ENCODE measurements at places on chromosomes 5 and 9.

DNA sequence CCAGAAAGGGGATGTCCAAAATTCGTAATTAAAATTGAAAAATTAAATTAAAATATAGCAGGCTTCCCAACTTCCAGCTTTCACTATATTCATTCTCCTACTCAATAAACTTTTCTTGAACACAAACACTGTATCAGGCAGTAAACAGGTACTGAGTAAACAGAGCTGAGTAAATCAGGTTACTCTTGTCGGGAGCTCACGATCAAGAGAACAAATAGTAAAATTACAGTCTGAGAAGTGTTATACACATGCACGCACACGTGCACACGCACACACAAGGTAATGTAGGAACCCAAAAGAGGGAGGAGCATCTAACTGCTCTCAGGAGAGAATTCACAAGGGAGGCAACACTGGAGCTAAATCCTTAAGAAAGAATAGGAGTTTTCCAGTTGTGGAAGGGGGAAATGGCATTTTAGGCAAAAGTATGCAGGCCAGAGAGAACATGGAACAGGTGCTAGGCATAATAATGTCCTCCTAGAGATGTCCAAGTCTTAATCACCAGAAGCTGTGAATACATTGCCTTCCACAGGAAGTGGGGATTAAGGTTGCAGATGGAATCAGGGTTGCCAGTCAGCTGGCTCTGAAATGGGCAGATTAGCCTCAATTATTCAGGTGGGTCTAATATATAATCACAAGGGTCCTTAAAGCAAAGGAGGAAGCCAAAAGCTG is 598.8 kb upstream of the BRINP1 start:
- no peak for DNase-seq

- no peak for DNase-seq
Observed at GRCh38 chr5:98111686-98112085, 661.8 kb upstream of the RGMB start.

DNA sequence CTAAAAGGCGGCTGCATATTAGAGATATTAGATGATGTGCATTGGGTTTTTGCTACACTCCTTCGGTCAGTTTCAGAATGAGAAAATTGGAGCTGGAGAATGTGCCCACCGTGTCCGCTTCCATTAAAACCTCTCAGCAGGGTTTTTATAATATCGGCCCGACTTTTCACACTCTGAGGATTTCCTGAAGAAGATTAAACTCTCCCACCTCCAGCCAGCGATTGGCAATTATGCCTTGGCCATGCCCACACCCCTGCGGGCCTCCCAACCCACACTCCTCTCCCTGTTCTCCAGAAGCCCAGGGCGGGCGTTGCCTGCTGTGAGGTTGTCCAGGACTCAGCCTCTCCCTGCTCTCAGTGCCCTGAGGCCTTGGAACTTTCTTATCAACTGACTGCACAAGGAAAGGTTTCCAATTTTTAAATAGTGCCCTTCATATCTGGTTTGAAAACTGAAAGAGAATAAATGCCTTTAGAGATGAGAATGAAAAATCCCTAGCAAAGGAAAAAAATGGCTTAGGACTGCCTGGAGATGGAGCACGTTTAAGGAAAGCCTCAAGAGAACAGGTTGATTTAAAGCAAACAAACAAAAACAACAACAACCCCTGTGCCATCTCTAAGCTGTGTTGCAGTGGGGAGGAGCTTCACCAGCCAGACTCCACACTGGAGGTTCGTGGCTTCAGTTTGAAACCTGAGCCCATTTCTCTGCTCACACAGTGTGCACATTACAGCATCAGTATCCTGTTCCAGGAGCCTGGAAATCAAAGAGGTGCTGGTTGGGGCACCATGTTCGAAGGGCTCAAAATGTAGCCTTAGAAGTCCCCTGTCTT is 292.9 kb downstream of the NSG2 start:
- DNase-seq, result no peak

GRCh38 chr5:170451747-170452365 is 52.0 kb upstream of the KCNIP1 start:
- DNase-seq, result no peak

DNA sequence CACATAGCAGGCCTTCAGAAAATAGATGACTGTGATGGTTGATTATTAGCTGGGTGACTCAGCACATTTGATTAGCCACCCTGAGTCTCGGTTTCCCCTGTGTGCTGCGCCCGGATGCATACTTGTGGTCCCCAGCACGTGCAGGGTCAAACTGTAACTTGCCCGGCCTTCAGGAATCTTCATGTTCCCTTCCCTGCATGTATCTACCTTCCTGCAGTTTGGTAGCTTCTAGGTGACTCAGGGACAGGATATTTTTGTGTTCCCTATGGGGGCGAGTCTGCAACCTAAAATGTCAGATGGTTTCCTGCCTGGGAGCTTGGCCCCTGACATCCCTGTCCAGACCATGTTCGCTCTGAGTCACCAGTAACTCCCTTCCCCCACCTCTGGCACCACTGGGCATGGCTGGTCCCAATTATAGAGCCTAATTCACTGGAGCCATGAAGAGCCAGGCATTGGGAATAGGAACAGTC is 13.2 kb downstream of the PTGS1 start:
- DNase-seq, result no peak

DNA sequence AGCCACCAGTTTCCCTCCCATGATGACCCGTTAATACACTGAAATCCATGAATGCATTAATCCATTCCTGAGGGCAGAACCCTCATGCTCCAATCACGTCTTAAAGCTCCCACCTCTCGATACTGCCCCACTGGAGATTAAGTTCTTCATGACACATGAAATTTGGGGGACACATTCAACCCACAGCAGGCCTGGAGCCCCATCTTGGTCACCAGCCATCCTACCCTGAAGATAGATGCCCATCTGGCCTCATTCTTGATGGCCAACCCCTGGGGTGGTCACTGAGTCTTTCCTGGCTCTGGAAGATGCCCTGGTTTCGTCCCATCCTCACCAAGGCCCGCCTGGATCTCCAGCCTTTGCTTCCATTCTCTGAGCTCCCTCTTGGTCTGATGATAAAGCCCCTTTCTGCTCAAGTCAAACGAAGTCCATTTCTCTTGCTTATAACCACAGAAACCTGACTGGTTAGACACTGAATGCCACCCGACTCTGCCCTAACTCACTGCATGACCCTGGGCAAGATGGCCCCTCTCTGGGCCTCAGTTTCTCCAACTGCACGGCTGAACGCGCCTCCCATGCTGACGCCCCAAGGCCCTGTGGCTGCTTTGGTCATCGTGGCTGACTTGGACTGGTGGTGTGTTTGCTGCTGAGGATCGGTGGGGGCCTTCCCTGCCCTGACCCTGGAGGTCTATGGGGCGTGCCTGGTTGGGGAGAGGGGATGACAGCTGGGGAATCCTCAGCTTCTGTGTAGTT is 138.4 kb upstream of the IER5L start:
- no peak for DNase-seq

DNA sequence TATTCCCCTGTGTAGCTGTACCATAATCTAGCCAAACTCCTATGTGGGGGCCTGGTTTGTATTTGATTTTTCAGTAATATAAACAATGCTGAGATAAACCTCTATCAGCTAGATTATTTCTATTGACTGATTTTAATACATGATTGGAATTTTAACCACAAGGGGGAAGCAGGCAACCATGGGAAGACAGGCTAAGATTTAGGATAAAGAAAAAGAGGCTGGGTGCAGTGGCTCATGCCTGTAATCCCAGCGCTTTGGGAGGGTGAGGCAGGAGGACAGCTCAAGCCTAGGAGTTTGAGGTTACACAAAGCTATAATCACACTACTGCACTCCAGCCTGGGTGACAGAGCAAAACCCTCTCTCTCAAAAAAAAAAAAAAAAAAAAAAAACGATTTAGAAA is 18.1 kb upstream of the GPX3 start:
- peak; percentile 24 for DNase-seq

GRCh38 chr5:128597156-128597555 is 59.1 kb upstream of the FBN2 start:
- DNase-seq, result no peak

- DNase-seq, result no peak
Observed at GRCh38 chr5:116543501-116543900, 31.1 kb downstream of the SEMA6A start.

- peak; percentile 4 for DNase-seq
Observed at GRCh38 chr9:5531101-5531882, 21.0 kb downstream of the PDCD1LG2 start.

DNA sequence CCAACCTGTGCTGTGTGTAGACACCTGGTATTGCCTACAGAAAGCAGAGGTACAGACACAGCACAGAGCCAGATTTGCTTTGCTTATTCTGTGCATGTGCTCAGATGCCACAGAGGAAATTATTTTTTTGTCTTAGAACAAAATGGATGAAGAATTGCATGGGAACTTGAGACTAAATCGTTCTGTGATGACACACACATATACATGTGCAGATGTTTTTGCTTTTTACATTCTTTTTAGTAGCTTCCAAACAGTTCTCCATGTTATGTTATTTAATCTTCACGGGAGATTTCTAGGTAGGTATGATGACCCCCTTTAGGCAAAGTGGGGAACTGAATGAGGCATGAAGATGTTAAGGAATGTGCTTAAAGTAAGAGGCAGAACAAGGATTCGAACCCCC is 221.5 kb upstream of the PANK3 start:
- no peak for DNase-seq

- no peak for DNase-seq
Observed at GRCh38 chr5:148912146-148912545, 85.7 kb downstream of the ADRB2 start.
